ENCODE measurements at places on chromosomes 13 and 19.

DNA sequence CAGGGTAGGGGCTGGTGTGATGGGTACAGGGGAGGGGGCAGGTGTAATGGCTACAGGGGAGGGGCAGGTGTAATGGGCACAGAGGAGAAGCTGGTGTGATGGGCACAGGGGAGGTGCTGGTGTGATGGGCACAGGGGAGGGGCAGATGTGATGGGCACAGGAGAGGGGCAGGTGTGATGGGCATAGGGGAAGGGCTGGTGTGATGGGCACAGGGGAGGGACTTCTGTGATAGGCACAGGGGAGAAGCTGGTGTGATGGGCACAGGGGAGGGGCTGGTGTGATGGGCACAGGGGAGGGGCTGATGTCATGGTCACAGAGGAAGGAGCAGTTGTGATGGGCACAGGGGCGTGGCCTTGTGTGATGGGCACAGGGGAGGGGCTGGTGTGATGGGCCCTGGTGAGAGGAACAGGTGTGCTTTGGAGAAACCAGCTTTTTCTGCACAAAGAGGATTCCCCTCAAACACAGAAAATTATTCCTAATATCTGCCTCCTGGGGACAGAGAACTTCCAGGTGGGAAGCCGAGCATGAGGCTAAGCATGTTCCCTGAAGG is 38.6 kb upstream of the POP4 start:
- DNase-seq = no peak

GRCh38 chr19:17706750-17707181 is 12.5 kb upstream of the MAP1S start:
- no peak for DNase-seq

- DNase-seq = no peak
These were observed 122.2 kb downstream of the KDM4B start for GRCh38 chr19:5091018-5091683.

DNA sequence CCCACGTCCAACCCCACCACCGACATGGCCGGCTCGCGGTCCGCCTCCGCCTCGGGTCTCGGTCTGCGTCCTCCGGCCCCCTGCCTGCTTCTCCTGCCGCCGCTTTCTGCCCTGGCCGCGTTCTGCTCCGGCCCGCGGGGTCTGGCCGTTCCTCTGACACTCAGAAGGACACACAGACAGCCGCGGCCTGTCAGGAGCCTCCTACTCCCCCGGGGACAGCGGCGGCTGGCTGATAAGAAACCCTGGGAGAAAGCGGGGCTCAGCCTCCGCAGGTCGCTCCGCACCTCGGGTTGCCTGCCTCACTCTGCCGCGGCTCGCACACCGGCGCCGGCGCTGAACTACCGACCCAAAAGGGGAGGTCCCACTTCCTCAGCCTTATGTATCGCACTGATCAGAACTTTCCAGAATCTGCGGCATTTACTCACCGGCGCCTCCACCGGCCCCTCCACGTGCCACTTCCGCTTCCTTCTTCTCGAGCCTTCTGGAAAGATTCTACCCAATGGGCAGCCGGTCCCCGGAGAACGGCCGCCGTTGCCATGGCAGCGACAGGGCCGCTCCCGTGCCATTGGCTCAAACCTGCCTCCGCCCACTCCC is at the start of gene HSPH1:
TSS of gene HSPH1 (minus strand) at position 348 of the 594 bp plus-strand sequence. CDS start at position 26, 322 bp downstream.
- peak; percentile 92 for DNase-seq

- DNase-seq = no peak
These were observed 735.9 kb upstream of the PCDH9 start for GRCh38 chr13:67966065-67966464.

- no peak for DNase-seq
These were observed 173.1 kb downstream of the POU4F1 start for GRCh38 chr13:78430166-78430791.

DNA sequence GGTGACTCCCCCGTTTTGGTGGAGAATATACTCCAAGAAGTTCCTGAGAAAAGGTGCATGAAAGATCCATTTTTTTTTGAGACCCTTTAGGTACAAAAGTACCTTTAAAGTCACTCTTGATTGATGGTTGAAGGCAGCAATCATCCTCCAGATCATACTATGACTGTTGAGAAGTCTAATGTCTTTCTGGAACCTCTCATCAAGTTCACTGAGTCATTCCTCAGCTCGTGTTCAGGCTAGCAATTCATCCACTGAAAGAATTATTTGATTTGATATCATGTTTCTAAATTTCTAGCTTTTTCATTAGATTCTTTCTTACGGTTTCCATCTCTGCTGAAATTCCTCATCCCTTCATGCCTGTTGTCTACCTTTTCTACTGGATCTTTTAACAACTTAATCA is 65.1 kb upstream of the GJB6 start:
- no peak for DNase-seq

GRCh38 chr19:48458016-48458415 is 2.6 kb downstream of the KCNJ14 start:
- DNase-seq = no peak

- DNase-seq = no peak
These were observed 133.2 kb downstream of the VWA8 start for GRCh38 chr13:41827507-41828213.

DNA sequence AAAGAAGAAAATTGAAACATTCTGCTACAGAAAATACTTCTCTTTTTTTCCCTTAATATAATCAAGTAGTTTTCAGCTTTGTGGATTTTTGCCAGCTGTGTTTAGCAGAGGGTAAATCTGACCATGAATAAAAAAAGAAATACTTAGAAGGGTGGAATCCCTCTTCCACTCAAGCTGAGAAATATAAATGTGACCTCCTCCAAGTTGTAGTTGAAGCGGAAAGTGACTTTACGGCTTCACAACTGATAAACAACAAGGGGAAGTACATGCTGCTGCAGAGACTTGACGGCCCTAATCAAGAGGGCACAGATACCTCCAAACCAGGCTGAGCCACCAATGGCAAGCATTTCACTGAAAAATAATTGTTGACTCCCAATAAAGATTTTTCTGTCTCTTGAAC is 785.0 kb downstream of the SLITRK5 start:
- no peak for DNase-seq

All from LNCaP clone FGC (cell line).